Activated CD4-positive, alpha-beta T cell treated with anti-CD3 and anti-CD28 coated beads, Interleukin-2, Interleukin-6, amounts not matched to agents 100 ng/mL and 50 ng/mL, durations not matched to agents 16 hours and 8 hours (primary cell): ENCODE measurements at places on chromosomes 7 and 10.

- DNase-seq, result no peak
Measured at GRCh38 chr10:91196268-91197048, 24.0 kb upstream of the PCGF5 start.

DNA sequence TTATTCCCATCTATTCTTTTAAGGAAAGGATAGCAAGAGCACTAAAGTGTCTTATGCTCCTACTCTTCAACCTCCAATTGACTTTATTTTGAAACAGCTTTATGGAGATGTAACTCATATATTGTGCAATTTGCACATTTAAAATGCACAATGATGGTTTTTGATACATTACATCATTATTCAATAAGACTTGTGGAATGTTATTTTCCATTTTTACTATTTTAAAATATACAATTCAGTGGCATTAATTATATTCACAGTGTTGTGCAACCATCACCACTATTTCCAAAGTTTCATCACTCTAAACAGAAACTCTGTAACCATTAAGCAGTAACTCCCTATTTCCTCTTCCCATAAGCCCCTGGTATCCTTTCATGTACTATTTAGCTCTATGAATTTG, 489.8 kb downstream of the NEBL start:
- DNase-seq, result no peak

DNA sequence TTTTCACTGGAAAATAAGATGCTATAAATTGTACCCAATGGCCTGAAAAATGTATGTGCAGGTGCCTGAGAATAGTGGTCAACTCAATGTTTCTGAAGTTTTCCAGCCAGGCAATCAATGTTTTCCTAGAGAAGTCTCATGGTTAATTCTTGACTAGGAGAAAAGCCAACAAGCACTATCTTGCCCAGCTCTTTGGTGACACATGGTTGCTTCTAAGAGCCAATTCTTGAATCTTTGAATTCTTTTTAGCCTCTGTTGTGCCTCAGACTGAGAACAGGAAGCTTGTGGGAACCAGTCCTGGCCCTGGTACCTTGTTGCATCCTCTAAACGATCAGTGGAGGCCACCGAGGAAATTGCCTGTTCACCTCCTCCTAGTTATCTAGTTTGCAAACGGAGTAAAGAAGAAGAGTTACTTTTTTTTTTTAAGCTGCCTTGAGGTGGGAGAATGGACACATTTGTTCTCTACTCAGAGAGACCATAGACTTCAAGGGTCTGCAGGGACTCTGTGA, 144.0 kb upstream of the MKLN1 start:
- DNase-seq, result peak; percentile 49

- DNase-seq, result peak; percentile 69
Measured at GRCh38 chr10:87054373-87055295, 34.5 kb downstream of the FAM25A start.

GRCh38 chr7:134722786-134723322, 56.6 kb upstream of the CALD1 start:
- DNase-seq, result no peak

- DNase-seq, result no peak
Measured at GRCh38 chr10:29102233-29102632, 186.6 kb upstream of the LYZL1 start.

DNA sequence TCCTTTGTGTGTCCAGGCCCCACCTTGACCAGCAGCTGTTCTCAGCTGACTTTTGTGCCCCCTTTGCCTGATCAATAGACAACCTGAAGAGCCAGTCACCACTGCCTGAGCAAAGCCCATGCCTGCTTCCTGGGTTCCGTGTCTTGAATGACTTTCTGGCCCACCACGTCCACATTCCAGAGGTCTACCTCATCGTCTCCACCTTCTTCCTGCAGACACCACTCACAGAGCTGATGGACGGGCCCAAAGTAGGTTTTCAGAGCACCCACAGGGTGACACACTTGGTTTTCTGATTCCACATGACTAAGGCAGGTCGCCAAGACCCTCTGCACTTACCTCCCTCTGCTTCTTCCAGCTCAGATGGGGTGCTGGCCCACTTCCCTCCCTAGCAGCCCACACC, 126.8 kb downstream of the WDFY4 start:
- DNase-seq, result no peak

- no peak for DNase-seq
Measured at GRCh38 chr7:76315364-76315763, 12.9 kb downstream of the HSPB1 start.

DNA sequence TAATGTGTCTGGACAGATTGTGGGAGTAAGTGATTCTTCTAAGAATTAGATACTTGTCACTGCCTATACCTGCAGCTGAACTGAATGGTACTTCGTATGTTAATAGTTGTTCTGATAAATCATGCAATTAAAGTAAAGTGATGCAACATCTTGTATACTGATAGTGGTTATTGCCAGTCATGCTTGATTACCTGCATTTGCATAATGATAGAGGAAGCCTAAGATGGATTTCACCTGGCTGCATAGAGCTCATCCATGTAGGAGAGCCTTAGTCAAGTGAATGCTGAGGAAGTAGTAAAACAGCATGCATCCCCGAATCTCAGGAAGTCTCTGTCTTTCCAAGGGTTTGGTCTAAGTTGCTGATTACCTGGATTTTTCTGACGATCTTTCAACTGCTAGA, 64.2 kb upstream of the CAPZA2 start:
- no peak for DNase-seq

DNA sequence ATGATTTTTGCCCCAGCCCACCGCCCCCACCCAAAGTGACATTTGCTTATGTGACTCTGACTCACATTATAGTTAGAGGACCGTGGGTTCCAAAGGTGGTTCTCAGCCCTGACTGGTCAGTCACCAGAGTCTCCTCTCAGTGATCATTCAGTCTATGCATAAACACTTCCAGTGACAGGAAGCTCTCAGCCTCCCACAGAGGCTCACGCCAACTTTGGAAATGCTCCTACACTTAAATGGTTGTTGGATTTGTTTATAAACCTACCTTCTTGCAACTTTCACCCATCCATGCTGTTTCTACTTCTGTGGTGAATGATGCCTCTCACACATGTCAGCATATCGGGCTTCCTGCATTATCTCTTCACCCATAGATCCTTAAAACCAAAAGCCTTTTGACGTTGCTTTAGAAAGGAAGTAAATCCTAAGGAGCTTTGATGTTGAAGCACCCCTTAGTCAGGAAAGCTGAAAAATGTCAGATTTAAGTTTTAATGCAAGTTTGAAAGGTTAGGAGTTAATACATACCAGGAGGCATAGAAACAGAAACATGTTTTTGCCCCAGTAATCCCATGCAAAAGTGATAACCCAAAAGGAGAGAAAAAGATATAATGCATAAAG, 46.5 kb upstream of the FGL2 start:
- DNase-seq, result no peak

GRCh38 chr10:11448190-11448544, 163.3 kb downstream of the USP6NL start:
- DNase-seq, result no peak

- no peak for DNase-seq
Measured at GRCh38 chr7:66508431-66508830, 120.2 kb upstream of the KCTD7 start.

DNA sequence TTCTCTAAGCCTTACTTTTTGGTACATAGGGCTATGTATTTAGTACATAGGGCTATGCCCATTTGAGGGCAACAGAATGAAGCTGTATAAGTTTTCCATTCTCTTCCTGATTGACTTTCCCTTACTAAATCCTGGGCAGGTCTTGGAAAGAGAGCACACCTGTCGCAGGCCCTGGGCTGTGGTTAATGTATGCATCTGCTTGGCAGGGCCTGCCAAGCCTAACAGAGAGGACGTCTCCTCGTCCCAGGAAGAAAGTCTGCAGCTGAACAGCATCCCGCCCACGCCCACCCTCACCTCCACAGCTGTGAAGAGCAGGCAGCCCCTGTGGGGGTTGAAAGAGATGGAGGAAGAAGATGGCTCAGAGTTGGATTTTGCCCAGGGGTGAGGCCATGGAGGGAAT, 8.9 kb upstream of the PVRIG start:
- DNase-seq, result no peak
